ENCODE measurements at places on chromosomes 4 and X.

- DNase-seq: no peak
Observed at GRCh38 chr4:128288689-128289106, 1.1 kb upstream of the PGRMC2 start.

GRCh38 chr4:77039796-77040195, 36.0 kb downstream of the CCNI start:
- no peak for DNase-seq

DNA sequence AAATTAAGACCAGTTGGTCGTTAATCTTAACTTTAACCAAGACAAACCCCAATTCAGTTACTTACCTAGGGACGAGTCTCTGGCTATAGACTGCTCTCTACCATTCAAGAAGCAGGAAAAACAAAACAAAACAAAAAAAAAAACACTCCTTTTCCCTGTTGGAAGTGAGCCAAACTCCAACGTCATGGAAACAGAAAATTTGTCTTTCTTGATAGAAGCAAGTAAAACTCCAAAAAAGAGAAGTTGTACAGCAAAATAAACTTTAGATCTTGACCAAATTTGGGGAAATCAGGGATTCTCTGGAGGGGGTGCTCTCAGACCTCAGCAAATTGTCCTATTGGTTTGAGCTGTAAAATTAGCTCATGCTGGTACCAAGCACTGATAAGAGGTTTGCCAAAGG, 3.7 kb downstream of the CNGA1 start:
- no peak for DNase-seq

- DNase-seq: no peak
Observed at GRCh38 chr4:96730432-96730831, 890.5 kb downstream of the PDHA2 start.

DNA sequence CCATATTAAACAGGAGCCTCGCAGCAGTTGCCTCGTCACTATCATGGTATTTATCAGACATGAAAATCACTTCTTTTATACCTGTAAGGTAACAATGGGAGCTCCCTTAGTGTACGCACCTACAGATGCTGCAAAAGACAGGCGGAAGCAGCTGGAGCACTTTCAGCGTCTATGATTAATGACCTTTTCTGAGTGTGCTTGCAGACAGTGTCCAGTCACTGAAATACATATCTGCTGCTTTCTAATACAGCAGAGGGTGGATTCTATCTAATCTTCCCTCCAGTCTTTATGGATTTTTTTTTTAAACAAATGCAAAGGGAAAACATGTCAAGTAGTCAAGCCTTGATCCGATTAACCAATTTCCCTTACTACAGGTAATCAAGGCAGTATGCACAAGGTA, 24.1 kb downstream of the DCTD start:
- no peak for DNase-seq

All from H7 (cell line).